MCF 10A (cell line): ENCODE measurements at places on chromosomes 2 and 18. TPM values are rescaled to one million over a fixed set of nuclear protein-coding genes. Genes with fewer than 3 reads are reported as not detected.
A peak's percentile ranks its signal among the peaks of the same experiment; 100 is the strongest.

Gene RAB6D
- total RNA-seq, result not detected in 2 replicates

- no peak for DNase-seq
- H3K36me3 ChIP-seq, result no peaks in the 10 kb centered on the region
- no peak overlapping the region for H3K27ac ChIP-seq
- H3K4me1 ChIP-seq, result no peaks in the 10 kb centered on the region
These were observed 269.7 kb upstream of the THSD7B start for GRCh38 chr2:136495636-136496035.

Gene WNT10A
- total RNA-seq, result 0.44 TPM in 1 of 2 replicates, not detected in the other

DNA sequence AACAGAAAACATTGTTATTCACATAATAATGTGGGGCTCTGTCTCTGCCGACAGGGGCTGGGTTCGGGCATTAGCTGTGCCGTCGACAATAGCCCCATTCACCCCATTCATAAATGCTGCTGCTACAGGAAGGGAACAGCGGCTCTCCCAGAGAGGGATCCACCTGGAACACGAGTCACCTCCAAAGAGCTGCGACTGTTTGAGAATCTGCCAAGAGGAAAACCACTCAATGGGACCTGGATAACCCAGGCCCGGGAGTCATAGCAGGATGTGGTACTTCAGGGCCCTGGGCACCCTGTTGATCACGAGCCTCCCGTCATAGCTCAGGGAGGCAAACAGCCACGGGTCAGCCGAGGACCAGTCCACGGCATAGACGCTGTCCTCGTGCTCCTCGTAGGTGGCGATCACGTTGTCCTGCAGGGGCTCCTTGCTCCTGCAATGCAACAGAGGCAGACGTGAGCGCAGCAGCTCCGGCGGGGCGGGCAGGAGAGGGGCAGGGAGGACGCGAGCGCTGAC lies 188.5 kb downstream of the EIPR1 start:
- no peak for DNase-seq
- H3K4me1 ChIP-seq, result no peaks in the 10 kb centered on the region
- H3K4me3 ChIP-seq, result no peak overlapping the region
- H3K27ac ChIP-seq, result no peak overlapping the region
- no peaks in the 10 kb centered on the region for H3K27me3 ChIP-seq
- peaks cover 54% of the 10 kb centered on the region for H3K36me3 ChIP-seq

DNA sequence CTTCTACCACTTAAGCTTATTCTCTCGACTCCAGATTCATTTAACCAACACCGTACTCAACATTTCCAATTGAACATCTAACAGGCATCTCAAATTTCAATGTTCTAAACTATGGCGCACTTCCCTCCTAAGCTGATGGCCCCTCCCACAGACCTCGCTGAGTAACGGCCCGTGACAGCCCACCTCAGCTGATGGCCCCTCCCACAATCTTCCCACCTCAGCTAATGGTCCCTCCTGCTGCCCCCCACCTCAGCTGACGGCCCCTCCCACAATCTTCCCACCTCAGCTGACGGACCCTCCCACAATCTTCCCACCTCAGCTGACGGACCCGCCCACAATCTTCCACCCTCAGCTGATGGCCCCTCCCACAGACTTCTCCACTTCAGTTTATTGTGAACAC lies 57.1 kb upstream of the TSPYL6 start:
- no peaks in the 10 kb centered on the region for H3K27me3 ChIP-seq
- no peaks in the 10 kb centered on the region for H3K36me3 ChIP-seq
- no peak for DNase-seq
- no peak overlapping the region for H3K4me3 ChIP-seq

- H3K4me1 ChIP-seq, result no peaks in the 10 kb centered on the region
- no peaks in the 10 kb centered on the region for H3K36me3 ChIP-seq
- H3K27ac ChIP-seq, result no peak overlapping the region
- H3K27me3 ChIP-seq, result no peaks in the 10 kb centered on the region
These were observed 42.5 kb upstream of the PID1 start for GRCh38 chr2:229313591-229313990.

Gene CDH7
- not detected in 2 replicates for total RNA-seq

GRCh38 chr2:108593547-108594098 lies 59.4 kb downstream of the LIMS1 start:
- H3K4me1 ChIP-seq, result peaks cover 61% of the 10 kb centered on the region
- peak; percentile 71 for DNase-seq
- peak overlapping the region; percentile 5 for H3K4me3 ChIP-seq
- no peaks in the 10 kb centered on the region for H3K27me3 ChIP-seq
- H3K36me3 ChIP-seq, result peaks cover 5% of the 10 kb centered on the region

Gene GNAL
- total RNA-seq, result 1.6 and 2.3 TPM in 2 replicates

DNA sequence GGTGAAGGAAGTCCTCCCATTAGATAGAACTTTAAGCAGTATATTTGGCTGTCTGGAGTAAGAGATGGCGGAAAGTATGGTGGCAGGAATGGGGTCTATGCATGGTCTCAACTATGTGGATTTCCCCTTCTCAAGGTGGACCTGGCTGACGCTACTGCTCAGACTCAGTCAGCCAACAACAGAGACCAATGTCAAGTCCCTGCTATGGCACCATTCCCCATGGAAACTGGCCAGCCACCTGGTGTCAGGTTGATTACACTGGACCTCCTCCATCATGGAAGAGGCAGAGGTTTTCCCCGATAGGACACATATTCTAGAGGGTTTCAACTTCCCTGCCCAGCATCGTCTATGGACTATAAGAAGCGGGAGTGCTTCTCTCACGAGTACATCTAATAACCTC lies 8.6 kb upstream of the FAHD2A start:
- no peak overlapping the region for H3K27ac ChIP-seq
- peaks cover 6% of the 10 kb centered on the region for H3K36me3 ChIP-seq
- no peaks in the 10 kb centered on the region for H3K27me3 ChIP-seq
- no peak overlapping the region for H3K4me3 ChIP-seq
- no peak for DNase-seq

- peaks cover 8% of the 10 kb centered on the region for H3K4me1 ChIP-seq
- no peaks in the 10 kb centered on the region for H3K36me3 ChIP-seq
- no peak overlapping the region for H3K4me3 ChIP-seq
- H3K27ac ChIP-seq, result no peak overlapping the region
- no peak for DNase-seq
- no peaks in the 10 kb centered on the region for H3K27me3 ChIP-seq
These were observed 89.9 kb downstream of the DCDC2C start for GRCh38 chr2:3793249-3793648.

GRCh38 chr2:50042771-50043170 lies 888.5 kb upstream of the FSHR start:
- H3K36me3 ChIP-seq, result no peaks in the 10 kb centered on the region
- no peaks in the 10 kb centered on the region for H3K27me3 ChIP-seq
- H3K27ac ChIP-seq, result no peak overlapping the region
- H3K4me1 ChIP-seq, result no peaks in the 10 kb centered on the region
- H3K4me3 ChIP-seq, result no peak overlapping the region
- DNase-seq, result no peak

DNA sequence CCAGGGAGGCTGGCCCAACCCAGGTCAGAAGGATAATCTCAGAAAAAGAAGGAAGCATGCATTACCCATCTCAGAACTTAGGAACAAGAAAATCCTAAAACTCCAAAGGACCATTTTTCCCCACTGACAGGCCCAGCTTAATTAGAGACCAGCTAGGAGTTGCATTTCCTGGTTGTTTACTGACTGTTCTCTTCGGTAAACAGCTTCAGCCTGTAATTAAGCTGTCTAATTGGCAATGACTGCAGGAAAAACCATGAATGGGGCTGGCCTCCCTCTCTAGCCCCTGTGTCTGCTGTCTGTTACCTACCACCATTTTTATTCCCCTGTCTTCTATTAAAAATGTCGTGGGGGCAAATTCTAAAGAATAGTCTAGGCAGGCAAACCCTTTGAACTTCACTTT lies 146.5 kb downstream of the AGAP1 start:
- H3K27ac ChIP-seq, result peak overlapping the region; percentile 11
- no peak overlapping the region for H3K4me3 ChIP-seq
- peaks cover 10% of the 10 kb centered on the region for H3K4me1 ChIP-seq
- no peak for DNase-seq

Gene NOSTRIN
- 0.44 and 0.51 TPM in 2 replicates for total RNA-seq

Gene PLGLB2
- 1.1 and 1.3 TPM in 2 replicates for total RNA-seq

DNA sequence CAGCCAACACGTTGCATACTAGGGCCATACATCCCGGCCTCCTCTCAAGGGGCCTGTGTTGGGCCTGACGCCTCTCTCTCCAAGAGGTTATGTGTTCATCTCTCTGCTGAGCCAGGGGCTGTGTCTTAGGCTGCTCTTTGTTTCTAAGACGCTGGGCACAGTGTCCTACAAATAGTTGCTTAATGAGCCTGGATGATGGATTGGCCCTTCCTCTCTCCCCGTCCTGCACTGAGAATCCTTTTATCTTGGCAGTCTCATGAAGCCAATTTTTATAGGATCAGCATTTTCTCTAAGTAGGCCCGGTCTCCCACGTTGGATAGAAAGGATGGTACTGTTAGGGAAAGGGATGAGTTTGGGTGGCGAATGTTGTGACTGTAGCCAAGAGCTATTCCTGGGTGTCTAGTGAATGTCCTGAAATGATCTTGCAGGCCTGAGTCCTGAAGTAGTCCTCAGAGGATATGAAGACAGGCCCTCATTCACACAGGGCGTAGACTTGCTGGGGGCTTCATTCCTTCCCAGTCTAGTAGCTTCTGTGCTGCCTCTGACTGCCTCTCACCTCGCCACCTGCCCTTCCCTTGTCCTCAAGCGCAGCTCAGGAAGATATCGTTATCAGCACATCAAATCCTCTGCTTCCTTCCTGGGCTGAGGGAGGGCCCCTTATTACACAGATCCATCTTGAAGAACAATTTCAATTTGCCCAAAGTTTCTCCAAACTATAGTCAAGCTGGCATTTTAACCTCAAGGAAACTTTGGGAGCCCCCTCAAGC lies 8.8 kb downstream of the LBH start:
- H3K27ac ChIP-seq, result no peak overlapping the region
- peaks cover 6% of the 10 kb centered on the region for H3K36me3 ChIP-seq
- no peak for DNase-seq
- no peaks in the 10 kb centered on the region for H3K27me3 ChIP-seq

Gene CLEC4F
- total RNA-seq, result not detected in 2 replicates

- H3K4me3 ChIP-seq, result no peak overlapping the region
- no peak for DNase-seq
- peaks cover 8% of the 10 kb centered on the region for H3K4me1 ChIP-seq
- H3K36me3 ChIP-seq, result no peaks in the 10 kb centered on the region
- H3K27me3 ChIP-seq, result no peaks in the 10 kb centered on the region
These were observed 15.4 kb upstream of the SLC9A2 start for GRCh38 chr2:102603904-102604303.

Gene PLEKHH2
- 0.93 and 1.2 TPM in 2 replicates for total RNA-seq

DNA sequence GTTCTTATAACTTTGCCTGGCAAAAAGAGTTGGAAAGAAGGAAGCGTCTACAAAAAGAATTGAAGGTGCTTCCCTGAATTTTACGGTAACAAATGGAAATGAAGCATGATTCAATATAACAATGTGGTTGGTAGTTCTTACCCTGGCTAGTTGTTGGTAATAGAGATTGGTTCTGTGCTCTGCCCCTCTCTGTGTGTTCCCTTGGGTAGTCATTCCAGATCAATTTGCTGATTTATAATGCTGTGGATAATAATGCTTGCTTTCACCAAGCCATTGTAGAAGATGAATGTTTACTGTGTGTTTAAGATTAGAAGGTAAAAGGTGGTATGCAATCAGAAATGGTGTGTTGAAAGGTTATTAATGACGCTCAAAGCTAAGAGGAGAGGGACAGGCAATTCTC lies 577.8 kb upstream of the NXPH2 start:
- H3K27ac ChIP-seq, result no peak overlapping the region
- DNase-seq, result no peak

GRCh38 chr2:11876889-11877288 lies 130.5 kb downstream of the LPIN1 start:
- peaks cover 18% of the 10 kb centered on the region for H3K4me1 ChIP-seq
- H3K4me3 ChIP-seq, result no peak overlapping the region
- H3K27ac ChIP-seq, result no peak overlapping the region
- DNase-seq, result no peak

GRCh38 chr2:195706161-195706900 lies 49.3 kb downstream of the SLC39A10 start:
- H3K36me3 ChIP-seq, result peaks cover 25% of the 10 kb centered on the region
- no peak overlapping the region for H3K27ac ChIP-seq
- no peak for DNase-seq
